Activated CD4-positive, alpha-beta memory T cell treated with anti-CD3 and anti-CD28 coated beads for 36 hours (primary cell): ENCODE measurements at places on chromosomes 12 and 14. TPM values are rescaled to one million over a fixed set of nuclear protein-coding genes. Genes with fewer than 3 reads are reported as not detected.

Gene DICER1
- 39.9 TPM for total RNA-seq

Gene KRT74
- not detected for total RNA-seq

Gene DENND5B
- 0.17 TPM for total RNA-seq

Gene CFAP251
- 1.3 TPM for total RNA-seq

Gene SLC10A1
- not detected for total RNA-seq

Gene ABCB9
- total RNA-seq = 2.7 TPM

Gene PYM1
- total RNA-seq = 31.6 TPM

Gene PDZRN4
- total RNA-seq = not detected

Gene TMEM263
- total RNA-seq = 37.8 TPM

Gene CDC42BPB
- total RNA-seq = 6.4 TPM

Gene RIMBP2
- total RNA-seq = 0.27 TPM

Gene OTUB2
- total RNA-seq = 2.9 TPM

Gene RASSF8
- 0.29 TPM for total RNA-seq

Gene KRT79
- total RNA-seq = not detected

Gene GPX2
- total RNA-seq = not detected

Gene TAS2R19
- total RNA-seq = 0.93 TPM

Gene MYBPC1
- not detected for total RNA-seq
